ENCODE measurements at places on chromosomes 16 and 17. TPM values are rescaled to one million over a fixed set of nuclear protein-coding genes. Genes with fewer than 3 reads are reported as not detected.

- ATAC-seq: peak; percentile 74
Measured at GRCh38 chr17:58666858-58667267, 25.0 kb downstream of the TEX14 start.

- ATAC-seq: no peak
Measured at GRCh38 chr16:25270577-25270976, 12.9 kb upstream of the ZKSCAN2 start.

DNA sequence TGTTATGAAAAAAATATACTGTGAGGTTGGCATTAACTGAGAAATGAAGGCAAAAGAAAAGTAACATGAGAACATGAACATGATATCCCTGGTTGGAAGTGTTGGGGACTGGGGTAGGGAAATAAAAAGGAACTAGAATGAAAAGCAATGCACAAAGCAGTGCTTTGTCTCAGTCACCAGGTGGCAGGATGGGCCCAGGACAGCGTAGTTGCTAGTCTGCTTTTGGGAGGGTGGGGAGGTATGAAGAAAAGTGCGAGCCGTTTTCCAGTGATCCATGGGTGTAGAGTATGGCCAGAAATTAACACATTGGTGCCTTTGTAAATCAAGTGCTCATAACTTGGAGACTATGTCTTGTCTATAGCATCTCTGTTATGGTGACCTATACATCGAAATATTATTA lies 662.5 kb upstream of the SALL1 start:
- no peak for ATAC-seq

- no peak for ATAC-seq
Measured at GRCh38 chr17:80253631-80254395, 6.8 kb upstream of the RNF213 start.

DNA sequence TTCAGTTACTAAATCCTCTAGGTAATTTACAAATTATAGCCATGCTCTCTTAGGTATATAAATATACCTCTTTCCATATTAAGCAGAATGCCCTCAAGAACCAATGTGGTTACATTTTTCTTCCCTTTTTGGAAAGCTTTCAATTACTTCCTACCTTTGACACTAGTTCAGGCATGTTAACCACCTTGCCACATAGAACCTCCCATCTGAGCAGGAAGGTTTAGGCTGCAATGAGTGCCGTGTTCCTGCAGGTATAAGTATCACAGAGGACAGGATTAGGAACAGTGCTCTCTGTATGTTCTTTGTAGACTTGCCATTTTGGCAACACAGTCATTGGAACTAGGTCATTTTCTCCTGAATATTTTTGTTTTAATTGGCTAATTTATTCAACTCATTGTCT lies 20.1 kb downstream of the KRT25 start:
- no peak for ATAC-seq

GRCh38 chr16:54135361-54136275 lies 151.0 kb downstream of the IRX3 start:
- ATAC-seq: no peak

GAS7 gene
- 0.43 TPM for total RNA-seq

VMO1 gene
- total RNA-seq: not detected
